ENCODE measurements at places on chromosomes 7 and 10.

DNA sequence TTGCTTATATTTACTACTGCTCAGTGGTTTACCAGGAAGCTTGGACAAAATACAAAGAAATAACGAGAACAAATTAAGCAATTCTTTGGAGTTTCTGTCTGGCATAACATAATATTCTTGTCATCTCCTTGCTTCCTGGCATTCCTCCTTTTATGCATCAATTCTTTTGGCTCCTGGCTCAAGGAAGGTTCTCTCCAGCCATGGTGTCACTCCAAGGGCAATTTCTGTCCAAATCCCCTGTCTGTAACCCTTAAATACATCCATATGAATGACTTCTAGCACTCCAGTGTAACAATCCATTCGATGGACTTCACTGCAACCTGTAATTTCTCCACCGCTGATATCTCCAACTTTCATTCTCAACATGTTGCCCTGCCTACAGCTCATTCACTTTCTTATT, 617.7 kb upstream of the ANKRD30A start:
- DNase-seq, result no peak

- DNase-seq, result no peak
These were observed 803 bp downstream of the GOLGA7B start for GRCh38 chr10:97850446-97850845.

DNA sequence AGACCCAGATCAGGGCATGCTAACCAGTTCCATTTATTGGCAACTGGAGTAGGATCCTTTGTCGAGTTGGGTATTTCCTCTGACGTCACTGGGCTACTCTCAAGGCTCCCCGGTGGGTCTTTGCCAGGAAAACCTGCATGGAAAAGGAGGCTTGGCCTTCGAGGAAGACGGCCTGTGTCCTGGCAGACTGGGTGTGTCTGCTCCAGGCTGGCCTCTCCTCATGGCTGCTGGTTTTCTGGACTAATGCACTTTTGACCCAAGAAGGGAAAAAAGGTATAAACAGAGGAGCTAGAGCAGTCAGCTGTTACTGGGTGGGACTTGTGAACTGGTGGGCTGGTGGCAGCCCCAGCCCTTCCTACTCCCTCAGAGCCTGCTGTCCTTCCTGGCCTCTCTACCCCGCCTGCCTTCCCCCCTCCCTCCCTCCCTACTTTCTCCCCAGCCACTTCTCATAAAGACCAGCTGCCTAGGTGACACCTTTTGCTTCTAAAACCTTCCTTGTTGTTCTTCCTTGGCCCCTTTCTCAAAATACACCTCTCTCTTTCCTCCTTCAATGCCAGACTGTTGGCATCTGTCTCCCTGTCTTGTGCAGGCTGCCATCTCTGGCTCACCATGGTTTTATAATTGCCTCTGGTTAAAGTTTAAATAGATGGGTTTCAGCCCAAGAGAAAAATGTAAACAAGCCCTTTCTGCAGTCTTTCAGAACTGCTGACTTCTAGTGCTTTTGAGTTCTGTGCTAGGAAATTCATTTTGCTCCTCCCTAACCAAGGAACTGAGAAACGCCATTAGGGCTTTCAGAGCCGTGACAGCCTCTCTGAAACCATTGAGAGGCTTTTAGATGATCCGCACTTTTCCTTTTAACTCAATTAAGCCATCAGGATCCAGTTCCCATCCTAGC, 101.8 kb upstream of the MKLN1 start:
- DNase-seq, result no peak

DNA sequence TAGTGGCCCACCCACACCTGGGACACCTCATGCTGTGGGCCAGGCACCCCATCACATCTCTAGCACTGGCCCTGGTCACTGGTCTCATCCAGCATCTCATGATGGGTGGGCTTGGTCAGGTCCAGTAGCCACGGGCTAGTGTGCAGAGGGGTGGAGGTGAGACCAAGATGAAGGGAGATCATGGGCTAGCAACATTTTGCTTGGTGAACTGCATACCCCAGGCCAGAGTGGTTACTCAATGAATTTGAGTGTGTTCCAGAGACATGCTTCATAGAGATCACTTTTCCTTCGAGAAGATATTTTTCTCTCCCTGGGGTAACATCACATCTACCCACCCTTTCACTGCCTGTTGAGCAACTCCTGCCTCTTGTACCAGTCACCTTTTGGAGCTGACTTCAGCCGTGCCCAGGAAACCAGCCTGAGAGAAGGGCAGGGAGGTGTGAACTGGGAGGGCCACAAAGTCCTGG, 44.2 kb downstream of the MINDY4 start:
- no peak for DNase-seq

GRCh38 chr10:2990764-2991163, 76.6 kb upstream of the PFKP start:
- no peak for DNase-seq

DNA sequence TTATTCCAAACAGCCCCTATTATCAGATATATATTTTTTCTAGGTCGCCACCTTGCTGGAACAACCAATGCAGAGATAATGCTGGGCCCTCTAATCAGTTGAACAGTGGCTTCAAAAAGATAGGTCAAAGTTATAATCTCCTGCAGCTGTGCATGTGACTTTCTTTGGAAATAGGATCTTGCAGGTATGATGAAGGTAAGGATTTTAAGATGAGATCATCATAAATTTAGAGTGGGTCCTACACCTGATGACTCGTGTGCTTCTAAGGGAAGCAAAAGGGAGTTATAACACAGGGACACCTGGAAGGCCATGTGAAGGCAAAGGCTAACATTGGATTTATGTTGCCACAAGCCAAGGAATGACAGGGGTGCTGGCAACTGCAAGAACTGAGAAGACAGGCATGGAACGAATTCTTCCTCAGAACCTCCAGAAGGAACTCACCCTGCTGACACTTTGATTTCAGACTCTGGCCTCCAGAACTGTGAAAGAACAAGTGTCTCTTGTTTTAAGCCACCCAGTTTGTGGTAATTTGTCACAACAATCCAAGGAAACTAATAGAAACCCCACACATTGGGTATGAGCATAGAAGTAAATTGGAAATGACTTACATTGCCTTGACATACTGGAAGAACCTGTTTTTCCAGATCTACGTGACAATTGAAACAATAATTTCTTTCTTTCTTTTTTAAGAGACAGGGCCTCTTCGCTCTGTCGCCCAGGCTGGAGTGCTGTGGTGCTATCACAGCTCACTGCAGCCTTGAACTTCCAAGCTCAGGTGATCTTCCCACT, 34.4 kb downstream of the CCDC71L start:
- no peak for DNase-seq

DNA sequence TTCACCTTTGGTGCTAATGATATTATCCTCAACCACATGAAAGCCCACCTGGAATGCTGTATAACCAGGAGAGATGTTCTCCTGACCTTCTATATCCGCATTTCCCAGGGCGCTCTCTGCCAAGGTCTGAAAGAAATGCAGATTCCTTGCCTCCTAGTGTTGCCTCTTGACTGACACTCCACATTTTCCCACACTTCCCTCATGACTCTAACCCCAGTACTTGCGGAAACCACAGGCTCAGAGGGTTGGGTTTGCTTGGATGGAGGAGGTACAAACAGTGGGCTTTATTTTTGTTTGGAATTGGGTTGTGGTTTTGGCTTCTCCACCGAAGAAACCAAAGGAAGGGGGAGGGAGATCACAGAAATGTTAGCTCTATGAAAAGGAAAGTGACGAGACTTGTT, 222.9 kb upstream of the CELF2 start:
- no peak for DNase-seq

GRCh38 chr7:146054909-146055308, 61.7 kb upstream of the CNTNAP2 start:
- no peak for DNase-seq

- no peak for DNase-seq
These were observed 106.4 kb upstream of the TCF7L2 start for GRCh38 chr10:112843623-112844022.

DNA sequence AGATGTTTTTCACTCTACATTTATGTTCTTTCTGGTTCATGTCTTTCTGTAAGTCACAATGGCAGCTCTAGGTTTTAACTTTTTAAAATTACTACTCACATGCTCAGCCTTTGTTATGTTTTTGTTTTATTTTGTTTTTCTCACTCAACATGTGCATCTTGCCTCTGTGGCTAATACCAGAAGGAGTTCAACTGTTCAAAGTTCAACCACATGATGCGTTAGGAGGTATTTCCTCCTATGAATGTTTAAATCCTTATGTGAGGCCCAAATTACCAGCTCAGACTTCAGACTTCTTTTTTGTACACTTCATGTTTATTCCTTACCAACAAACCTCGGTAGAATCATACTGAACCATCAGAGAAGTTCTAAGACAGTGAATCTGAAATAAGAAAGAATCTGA, 151.6 kb downstream of the MALRD1 start:
- no peak for DNase-seq

DNA sequence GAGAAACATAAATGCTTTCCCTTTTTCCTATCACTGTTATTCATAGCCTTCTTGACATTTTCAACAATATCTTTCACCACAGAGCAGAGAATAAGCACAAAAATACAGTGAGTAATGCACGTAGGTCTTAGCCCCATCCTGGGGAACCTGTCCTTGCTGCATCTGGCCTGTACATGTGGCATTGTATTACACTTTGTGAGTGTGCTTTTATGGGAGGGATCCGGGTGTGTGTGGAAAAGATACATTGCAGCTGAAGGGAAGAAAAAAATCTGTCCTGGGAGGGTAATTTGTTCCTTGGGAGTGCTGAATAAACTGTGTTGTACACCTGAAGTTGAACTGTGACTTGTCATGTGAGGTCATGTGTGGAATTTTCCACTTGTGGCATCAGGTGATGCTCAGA, 422.7 kb upstream of the LRGUK start:
- DNase-seq, result no peak

GRCh38 chr10:61487506-61487905, 34.3 kb upstream of the TMEM26 start:
- DNase-seq, result no peak

- no peak for DNase-seq
These were observed 96.4 kb downstream of the KCNMA1 start for GRCh38 chr10:77541247-77541646.

DNA sequence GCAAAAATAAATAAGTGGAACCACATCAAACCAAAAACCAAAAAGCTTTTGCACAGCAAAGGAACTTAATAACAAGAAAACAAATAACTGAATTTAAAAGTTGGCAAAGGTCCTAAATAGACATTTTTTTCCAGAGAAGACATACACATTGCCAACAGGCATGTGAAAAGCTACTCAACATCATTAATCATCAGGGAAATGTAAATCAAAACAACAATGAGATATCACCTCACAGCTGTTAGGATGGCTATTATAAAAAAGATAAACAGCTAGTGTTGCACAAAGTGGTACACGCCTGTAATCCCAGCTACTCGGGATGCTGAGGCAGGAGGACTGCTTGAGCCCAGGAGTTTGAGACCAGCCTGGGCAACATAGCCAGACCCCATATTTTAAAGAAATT, 2.2 kb upstream of the SUN3 start:
- DNase-seq, result no peak

GRCh38 chr7:9961161-9961922, 1012.3 kb upstream of the PHF14 start:
- DNase-seq, result no peak

DNA sequence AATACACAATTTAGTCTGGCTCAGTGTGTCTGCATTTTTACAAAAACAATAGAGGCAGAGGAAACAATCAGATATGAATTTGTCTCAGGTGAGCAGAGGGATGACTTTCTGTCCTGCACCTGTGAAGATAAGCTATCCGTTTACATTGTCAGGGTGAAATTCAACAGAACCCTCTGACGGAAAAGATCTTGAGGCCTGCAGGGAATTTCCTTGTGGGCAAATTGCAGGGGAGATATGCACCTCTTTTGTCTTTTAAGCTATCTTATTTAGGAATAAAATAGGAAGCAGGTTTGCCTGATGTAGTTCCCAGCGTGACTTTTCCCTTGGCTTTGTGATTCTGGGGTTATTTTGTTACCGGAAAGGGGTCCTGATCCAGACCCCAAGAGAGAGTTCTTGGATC, 325.1 kb downstream of the GALNT17 start:
- DNase-seq, result no peak

- no peak for DNase-seq
These were observed 150.5 kb upstream of the IGFBP3 start for GRCh38 chr7:46071601-46072000.

GRCh38 chr10:62511656-62512055, 137.5 kb downstream of the ZNF365 start:
- no peak for DNase-seq

DNA sequence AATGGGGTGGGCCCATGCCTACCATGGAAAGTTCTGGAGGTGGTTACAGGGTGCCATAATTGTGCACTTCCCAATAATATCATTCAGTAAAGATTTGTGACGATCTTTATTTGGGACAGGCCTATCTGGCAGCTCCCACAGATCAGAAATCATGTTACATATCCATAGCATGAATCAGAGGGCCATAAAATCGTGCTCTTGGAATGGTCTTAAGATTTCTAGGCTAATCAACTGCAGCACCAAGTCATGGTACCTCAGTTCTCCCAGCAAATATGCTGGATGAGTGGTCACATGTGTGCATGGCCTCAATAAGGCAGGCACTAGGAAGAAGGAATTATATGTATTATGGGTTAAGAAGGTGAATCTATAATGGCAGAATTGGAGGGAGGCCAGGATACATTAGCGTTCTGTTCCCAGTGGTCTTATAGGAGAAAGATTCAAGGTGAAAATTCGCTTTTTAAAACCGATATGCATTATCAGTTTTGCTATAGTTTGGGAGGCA, 134.7 kb downstream of the NRP1 start:
- DNase-seq, result no peak

DNA sequence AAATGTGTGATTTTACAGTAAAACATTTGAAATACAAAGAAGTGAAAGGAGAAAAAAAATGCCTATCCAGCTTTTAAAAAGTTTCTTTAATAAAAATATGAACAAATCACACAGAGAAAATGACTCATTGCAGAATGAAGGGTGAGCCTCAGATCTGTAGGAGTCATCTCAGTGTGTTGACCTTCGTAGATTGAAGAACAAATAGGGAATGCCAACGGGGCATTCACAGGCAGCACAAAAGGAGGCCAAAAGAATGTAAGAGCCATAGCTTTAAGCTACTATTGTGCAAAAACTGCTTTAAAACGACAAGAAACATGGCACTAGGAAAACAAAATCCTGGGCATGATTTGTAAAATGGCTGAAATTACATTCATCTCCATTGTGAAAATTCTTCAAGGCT, 782.7 kb upstream of the CELF2 start:
- no peak for DNase-seq

GRCh38 chr10:100808876-100809275, 63.5 kb downstream of the PAX2 start:
- DNase-seq, result no peak

DNA sequence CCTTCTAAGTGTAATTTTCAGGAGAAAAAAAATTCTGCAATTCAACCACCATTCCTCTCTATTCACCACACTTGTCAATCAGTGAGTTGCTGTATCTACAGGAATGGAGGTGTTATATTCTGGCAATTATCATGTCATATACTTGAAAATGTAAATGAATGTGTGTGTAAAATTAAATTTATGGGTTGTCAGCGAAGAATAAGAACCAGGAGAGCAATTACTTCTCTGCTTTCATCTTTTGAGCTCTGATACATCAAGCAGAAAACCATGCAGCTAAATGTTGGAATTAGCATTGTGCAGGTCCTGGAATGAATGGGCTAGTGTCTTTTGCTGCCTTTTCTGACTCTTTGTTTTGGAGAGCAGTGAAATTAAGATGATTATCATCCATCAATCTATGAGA, 207.6 kb downstream of the FOXP2 start:
- no peak for DNase-seq

GRCh38 chr10:33145451-33146188, 187.6 kb upstream of the ITGB1 start:
- no peak for DNase-seq
